ENCODE measurements at places on chromosomes 3 and 15.

DNA sequence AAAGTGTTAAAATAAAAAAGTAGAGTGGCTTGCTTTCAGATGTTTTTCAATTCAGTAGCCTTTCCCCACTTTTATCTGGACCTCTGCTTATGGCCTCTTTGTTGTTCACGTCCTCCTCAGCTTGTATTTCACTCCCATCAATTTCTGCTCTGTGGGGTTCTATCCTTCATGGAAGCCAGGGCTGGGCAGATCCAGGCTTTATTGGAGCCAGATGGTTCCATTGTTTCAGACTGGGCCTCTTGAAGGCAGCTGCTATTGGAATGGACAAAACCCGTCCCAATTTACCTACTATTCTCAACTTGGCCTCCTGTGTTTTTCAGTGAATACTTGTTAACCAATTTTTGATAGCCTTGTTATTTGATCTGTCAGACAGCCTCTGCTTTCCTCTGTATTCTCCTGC lies 10.9 kb upstream of the AADACL2 start:
- no peak for DNase-seq

- DNase-seq, result no peak
Observed at GRCh38 chr3:67362686-67363085, 291.7 kb downstream of the SUCLG2 start.

DNA sequence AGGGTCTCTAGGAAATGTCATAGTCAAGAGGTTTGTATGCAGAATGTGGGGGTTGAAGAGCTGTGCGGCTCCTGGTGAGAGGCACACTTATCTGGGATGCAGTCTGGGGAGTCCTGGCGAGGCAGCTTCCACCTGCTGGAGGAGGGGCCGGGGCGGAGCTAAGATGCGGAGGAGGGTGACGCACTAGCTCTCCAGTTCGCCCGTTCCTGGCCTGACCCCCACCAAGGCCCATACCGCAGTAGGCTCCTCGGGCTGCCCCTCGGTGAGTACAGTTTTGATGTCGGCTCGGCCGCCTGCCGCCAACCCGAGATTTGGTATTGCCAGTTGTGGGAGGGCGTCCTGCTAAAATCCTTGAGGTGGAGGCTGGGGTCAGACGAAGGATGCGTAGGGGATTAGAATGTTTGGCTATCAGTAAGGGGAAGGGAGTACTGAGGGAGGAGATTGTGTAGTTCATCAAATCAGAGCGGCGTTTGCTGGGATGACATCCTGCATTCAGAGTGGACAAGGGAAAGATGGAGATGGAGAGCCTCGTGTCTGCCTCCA lies at the start of gene SCG5:
SCG5 (plus strand) TSS at position 194 of the 543 bp plus-strand sequence. CDS start 1,883 bp downstream, outside the sequence.
- no peak for DNase-seq

- DNase-seq, result no peak
Observed at GRCh38 chr3:96182756-96183155, 631.6 kb upstream of the EPHA6 start.

- DNase-seq, result no peak
Observed at GRCh38 chr15:92417716-92418115, 24.0 kb downstream of the ST8SIA2 start.

DNA sequence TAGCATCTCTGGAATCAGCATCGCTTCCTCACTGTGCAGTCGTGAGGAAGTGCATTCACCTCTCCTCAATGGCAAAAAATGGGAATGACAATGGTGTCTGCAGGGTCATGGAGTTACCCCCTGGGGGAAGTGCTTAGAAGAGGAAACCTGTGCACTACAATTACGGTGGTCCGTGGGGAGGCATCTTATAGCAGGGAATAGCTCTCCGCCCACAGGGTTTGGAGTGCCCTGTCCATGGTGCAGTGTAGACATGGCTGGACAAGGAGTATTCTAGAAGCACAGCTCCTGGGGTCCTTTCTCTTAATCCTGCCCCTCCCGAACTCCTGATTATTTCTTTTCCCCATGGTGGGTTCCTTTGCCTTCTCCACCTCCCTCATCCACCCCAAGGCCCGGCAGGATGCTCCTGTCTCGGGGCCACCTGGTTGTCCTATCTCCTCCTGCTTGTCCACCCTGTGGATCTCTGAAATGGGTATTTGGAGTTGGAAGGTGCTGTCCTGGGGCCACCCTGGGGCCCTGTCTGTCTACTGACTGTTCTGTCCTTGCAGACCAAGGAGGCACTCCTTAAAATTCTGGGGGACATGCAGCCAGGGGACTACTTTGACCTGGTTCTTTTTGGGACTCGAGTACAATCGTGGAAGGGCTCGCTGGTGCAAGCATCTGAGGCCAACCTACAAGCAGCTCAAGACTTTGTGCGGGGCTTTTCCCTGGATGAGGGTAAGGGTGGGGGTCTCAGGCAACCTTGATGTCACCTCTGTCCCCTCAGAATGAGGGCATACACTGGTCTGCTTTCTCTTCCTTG lies 5.2 kb downstream of the ITIH1 start:
- DNase-seq, result no peak

- DNase-seq, result no peak
Observed at GRCh38 chr15:33396475-33396874, 85.7 kb downstream of the RYR3 start.

- no peak for DNase-seq
Observed at GRCh38 chr3:10389995-10390394, 69.1 kb upstream of the SEC13 start.
